NCI-H1694 (cell line): ENCODE measurements at places on chromosomes 3 and 15.

DNA sequence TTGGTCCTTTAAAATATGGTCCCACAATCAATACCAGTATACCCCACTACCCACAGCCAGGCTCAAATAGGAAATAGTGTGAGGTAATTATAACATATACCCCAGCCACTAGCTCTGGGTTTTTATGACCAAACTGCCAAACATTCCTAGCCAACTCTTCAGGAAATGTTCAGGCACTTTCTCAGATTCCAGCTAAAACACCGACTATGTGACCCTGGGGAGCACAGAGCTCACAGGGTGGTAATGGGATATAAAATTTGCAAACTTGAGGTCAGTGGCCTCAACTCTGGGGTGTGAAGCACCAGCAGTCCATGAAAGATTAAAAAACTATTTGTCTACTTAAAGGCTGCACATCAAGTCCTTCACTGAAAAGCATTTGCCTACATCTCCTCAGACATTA lies 12.9 kb downstream of the FBN1 start:
- DNase-seq, result no peak

- no peak for DNase-seq
These were observed 340.3 kb upstream of the RBMS3 start for GRCh38 chr3:28940530-28940929.

- no peak for DNase-seq
These were observed 198.6 kb upstream of the NR2E3 start for GRCh38 chr15:71611553-71612396.

DNA sequence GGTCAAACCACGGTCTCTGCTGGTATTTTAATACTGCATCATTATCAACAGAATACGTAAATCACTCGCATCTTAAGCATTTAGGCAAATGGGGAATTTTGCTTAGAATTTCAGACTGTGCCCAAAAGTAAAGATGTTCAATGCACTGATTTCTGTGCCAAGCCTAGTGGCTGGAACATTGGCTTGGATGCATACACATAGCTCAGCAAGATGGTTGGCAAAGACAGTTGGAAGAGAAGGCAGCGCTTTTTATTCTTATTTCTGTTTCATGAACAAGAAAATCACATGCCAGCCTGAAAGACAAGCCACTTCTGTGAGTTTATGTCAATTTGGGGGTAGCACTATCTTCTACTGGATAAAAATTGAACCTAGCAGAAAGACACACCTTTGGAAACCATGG lies 15.1 kb downstream of the MECOM start:
- no peak for DNase-seq
